BJ (cell line): ENCODE measurements at places on chromosomes 16 and 17.

DNA sequence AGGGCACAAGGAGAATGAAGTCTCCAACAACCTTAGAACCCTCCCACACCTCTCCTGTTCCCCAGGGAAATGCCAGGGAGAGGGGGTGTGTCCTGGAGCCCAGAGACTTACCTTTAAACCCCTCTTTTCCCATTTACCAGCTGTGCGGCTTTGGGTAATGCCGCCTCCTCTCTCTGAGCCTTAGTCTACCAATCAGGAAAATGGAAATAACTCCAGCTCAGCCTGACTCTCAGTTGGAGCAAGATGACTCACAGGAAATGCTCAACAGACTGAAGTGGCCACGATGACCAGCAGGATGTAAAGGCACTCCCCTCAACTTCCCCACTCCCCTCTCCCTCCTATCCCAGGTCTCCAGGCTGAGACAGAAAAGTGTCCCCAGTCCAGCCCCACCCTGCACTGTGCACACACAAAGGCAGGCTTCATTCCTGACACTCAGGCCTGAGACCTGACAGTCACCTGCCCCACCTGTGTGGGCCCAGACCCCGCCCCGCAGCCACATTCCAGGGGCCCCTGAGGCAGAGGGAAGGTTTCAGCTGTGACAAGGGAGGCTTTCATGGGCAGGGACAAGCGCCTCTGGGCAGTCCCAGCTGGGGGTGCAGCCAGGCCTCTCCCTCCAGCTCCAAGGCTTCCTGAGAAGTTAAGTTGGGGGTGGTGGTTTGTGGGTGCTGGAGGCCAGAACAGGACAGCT lies 3.0 kb upstream of the KRT15 start:
- DNase-seq, result no peak

DNA sequence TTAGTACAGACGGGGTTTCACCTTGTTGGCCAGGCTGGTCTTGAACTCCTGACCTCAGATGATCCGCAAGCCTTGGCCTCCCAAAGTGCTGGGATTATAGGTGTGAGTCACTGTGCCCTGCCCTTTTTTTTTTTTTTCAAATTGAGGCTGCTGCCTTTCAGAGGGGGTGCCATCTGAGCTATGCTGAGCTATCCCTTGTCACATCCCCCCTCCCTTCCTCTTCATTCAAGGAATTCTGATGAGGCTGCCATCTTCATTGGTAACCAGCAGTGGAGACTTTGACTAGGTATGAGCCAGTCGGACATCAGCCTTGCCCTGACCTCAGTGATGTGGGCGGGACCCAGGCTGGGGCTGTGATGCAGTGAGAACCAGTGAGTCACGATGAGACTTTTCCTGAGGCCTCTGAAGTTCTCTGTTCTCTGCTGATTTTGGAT lies 24.4 kb upstream of the GPT2 start:
- no peak for DNase-seq

GRCh38 chr17:21379080-21379711 lies 3.0 kb downstream of the KCNJ12 start:
- DNase-seq, result no peak

GRCh38 chr16:84085773-84086172 lies 31.0 kb downstream of the MBTPS1 start:
- DNase-seq, result no peak

DNA sequence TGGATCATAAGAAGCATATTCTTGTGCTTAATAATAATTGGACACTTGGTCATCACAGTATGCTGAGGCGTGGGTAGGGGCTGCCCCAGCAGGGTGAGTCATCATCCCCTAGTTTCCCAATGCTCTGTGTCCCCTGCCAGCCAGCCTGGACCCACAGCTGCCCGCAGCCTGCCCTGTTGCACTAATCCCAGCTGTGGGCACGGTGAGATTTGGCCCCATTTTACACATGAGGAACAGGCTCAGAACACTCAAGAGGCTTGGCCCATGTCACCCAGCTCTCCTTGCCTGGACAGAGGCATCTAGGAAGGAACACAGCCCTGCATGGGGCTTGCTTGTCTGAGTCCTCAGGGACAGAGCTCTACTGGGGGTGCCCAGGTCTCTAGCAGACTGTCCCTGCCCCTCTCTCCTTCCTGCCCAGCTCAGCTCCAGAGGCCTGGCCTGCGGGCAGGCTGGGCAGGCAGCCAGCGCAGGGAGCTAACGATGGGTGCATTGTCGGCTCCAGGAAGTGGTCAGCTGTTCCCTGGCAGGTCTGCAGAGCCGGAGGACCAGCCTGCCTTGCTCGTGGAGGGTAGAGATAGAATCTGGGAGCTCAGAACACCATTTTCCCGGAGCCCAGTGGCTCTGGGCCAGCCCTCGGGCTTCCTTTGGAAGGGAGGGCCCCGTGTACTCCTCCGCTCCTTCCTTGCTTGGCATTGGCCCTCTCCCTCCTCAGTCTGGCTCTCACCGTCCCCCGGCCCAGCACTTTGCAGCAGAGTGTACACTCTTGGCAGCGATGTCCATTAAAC lies 189.4 kb downstream of the RAB11FIP4 start:
- no peak for DNase-seq

DNA sequence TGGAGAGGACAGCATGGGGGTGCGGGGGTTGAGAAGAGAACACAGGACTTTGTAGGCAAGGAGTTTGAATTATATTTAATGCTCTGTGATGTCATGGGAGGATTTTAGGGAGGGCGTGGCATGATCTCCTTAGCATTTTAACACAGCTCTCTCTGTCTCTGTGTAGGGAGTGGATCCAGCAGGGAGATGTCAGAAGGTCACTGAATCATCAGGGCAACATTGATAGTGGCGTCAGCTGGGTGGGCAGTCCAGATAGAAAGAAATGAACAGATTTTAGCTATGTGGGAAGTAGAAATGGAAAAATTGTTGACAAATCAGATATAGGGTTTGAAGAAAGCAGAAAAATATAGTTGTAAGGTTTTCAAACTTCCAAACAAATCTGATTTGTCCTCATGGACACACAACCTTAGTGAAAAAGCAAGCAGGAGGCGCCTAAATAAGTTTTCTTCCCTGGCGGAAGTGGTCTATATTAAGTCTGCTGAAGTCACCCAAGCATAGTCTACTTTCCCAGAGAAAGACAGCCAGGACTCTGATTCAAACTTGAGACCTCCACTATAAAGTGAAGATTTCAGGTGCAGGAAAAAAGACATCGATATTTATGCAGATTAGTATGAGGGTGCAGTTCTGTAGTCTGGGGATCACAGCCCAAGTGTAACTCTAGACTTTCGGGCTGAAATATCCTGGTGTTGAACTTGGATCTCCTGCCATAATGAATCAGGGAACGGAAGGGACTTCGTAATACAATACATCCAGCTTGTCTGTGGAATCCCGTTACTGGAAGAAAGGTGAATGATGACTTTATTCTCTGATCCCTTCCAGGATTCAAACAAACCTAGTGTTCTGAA lies 10.1 kb upstream of the PCTP start:
- DNase-seq, result no peak

DNA sequence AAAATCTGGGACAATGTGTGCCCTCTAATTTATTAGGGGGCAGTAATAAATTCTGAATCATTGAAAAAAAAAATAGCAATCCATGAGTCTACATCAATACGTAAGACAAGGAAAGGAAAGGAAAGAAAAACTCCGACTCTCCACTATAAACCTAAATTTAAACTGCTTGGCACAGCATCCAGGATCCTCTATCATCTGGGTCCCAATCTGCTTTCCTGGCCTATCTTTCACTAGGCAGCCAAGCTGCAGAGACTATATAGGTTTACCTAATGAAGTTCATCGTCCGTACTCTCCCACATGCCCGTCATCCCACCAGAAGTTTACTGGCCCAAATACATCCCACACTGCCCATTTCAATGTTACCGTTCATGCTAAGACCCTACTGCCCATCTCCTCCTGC lies 179.2 kb downstream of the PARN start:
- DNase-seq, result no peak

- no peak for DNase-seq
These were observed 74.2 kb upstream of the NLK start for GRCh38 chr17:27968206-27968732.

- no peak for DNase-seq
These were observed 282.9 kb upstream of the IRX5 start for GRCh38 chr16:54647725-54648221.

DNA sequence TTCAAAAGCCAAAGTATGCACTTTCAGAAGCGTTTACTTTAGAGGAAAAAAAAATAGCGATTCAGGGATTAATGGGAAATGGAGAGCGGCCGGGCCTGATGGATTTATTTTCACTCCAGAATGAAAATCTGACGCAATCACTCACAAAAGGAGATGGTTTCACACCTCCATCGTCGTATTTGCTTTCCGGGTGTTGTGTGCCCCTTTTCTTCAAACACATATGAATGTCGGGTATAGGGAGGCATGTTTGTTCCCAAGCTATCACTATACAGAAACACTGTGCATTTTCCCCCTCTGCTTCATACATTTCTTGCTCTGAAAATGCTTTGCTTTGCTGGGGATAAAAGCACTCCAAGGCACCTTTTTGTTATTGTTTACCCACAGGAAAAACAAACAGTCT lies 562.2 kb upstream of the ZFHX3 start:
- DNase-seq, result no peak

DNA sequence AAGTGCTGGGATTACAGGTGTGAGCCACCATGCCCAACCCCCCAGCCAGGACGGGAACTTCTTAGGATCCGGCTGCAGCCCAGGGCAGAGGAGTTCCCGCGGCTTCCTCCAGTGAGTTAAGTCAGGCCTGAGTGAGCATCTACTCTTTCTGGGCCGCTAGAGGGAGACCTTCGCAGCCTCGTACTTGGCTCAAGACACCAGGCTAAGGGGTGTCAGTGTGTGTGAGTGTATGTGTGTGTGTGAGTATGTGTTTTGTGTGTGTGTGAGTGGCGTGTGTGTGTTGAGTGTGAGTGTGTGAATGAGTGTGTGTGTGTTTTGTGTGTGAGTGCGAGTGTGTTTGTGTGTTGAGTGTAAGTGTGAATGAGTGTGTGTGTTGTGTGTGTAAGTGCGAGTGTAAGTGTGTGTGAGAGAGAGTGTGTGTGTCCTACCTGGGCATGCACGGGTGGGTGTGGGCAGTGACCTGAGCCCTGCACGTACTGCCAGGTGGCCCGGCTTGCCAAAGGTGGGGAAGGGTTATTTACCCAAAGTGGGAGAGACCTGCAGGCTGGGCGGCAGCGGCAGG lies 58.5 kb downstream of the TMEM235 start:
- DNase-seq, result peak; percentile 43

GRCh38 chr16:58127033-58127556 lies 2.1 kb downstream of the CFAP20 start:
- DNase-seq, result peak; percentile 44

GRCh38 chr17:40354221-40355122 lies 10.1 kb downstream of the GJD3 start:
- DNase-seq, result no peak

DNA sequence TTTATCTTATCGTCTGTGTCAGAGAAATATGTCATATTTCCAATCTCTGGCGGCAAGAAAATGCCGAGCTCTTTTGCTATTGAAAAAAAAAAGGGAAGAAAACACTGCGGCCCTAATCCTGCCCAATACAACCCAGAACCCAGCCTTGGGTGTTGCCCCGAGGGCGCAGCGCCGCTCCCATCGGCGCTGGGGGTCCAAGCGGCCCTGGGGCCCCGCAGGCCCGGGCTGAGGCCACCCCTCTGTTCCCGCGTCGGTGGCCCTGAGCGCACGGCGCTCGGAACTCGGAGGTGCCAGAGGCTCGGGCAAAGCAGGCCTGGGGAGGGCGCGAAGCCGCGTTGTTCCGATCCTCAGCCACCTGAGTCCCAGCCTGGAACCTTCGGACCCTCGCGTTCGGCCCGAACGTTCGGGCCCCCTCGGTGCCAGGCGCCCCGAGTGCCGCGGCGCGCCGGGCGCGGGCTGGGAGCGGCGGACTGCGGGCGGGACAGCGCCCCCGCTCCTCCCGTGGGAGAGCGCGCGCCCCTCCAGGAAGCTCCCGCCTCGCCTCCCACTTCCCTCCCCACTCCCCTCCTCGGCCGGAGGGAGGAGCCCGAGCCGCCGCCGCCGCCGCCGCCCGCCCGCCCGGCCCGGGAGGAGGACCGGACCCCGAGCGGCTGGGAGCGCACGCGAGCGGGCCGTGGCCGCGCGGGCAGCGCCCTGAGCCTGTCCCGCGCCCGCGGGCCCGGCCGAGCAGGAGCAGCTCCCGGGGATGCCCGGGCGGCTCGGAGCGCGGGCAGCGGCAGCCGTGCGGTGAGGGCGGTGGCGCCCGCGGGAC lies at the start of gene CPNE2:
Gene CPNE2 (plus strand): TSS at position 609 of the 811 bp plus-strand sequence. CDS start 18,160 bp downstream, outside the sequence.
- DNase-seq, result no peak

DNA sequence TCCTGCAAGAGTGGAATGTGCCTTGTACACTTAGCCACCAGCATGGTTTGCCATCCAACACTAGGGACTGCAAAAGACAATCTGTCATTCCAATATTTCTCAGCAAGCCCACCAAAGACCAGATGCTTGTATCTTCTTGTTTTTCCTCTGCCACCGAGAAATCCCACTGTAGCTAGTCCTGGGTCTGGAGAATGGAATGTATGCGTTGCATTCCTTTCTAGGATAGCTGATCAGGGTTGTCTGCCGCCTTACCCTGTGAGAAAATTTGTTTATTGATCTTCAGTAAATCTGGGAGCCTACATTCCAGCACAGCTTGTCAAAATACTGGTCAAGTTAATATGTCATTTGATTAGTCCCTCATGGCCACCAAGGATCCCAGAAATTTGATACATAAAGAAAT lies 28.1 kb upstream of the ADAMTS18 start:
- no peak for DNase-seq

DNA sequence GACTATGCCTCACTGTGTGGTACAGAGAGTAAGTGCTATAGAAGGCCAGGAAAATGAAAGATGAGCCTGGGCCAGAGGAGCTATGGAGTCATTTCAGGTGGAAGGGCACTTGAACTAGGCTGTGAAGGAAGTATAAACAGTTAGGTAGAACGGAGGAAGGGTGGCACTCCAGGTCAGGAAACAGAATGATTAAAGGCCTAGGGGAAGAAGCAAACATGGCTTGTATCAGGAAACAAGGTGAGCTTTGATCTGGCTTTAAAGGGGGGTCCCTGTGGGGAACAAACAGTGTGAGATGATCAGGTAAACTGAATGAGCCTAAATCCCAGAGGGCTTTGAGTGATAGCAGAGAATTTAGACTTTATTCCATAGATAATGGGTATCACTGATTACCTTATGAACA lies 16.9 kb downstream of the MAP3K3 start:
- DNase-seq, result no peak

DNA sequence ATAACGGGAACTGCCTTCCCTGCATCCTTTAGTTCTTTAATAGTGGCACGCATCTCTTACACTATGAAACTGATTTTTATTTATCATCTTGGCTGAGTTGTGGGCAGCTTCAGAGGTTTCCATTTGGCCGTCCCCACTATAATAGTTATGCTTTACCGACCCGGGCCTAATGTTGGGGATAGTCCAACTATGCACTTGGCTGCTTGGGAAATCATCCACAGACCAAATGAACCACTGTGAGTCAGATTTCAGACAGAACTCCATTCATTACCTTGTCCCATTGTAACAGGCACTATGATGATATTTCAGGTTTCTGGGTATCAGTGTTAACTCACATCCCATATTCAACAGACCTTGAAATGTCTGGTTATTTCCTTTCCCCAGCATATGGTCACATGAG lies 6.1 kb upstream of the SLFN5 start:
- DNase-seq, result no peak

DNA sequence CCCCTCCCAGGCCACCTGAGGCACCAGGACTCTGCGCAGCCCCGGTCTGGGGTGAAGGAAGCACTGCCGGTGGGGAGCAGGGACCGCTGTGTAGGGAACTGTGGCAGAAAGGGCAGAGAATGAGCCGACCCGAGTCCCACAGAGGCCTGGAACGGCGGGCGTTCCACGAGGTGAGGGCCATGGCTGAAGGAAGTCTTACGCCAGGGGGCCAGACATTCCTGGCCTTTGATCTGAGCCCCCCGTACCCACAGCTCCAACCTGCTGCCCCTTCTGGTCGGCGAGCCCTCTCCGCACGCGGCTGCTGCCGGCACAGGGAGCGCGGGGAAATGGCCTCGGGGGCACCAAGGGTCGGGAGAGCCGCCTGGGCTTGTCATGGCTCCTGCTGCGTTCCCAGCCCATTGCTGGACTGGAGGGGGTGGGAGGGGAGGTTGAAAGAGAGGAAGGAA lies 1.4 kb upstream of the WNT3 start:
- no peak for DNase-seq
